ENCODE measurements at places on chromosomes 1 and 21.

GRCh38 chr1:183583466-183583865 is 6.8 kb downstream of the NCF2 start:
- DNase-seq: no peak

DNA sequence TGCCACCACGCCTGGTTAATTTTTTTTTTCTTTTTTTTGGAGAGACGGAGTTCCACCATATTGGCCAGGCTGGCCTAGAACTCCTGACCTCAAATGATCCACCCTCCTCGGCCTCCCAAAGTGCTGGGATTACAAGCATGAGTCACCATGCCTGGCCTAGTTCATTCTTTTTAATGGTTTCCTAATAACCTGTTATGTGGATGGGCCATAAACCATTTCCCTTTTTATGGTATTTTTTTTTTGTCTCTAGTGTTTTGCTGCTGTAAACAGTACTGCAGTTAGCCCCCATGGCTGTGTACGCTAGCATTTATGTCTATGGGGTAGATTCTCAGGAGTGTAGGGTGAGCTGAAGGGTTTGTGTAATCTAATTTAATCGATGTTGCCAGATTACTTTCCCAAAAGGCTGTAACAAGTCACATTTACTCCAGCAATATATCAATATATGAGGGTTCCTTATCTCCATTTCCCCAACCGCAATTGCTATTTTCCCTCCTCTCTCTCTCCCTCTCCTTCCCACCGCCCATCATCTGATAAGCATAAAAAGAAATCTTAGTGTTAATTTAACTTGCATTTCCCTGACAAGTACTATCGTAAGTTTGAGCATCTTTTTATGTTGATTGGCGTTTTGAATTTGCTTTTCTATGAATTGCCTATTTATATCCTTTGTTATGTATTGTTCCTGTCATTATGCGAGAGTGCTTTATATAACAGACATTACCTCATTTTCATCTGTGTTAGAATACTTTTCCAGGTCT is 28.7 kb downstream of the RCSD1 start:
- no peak for DNase-seq

DNA sequence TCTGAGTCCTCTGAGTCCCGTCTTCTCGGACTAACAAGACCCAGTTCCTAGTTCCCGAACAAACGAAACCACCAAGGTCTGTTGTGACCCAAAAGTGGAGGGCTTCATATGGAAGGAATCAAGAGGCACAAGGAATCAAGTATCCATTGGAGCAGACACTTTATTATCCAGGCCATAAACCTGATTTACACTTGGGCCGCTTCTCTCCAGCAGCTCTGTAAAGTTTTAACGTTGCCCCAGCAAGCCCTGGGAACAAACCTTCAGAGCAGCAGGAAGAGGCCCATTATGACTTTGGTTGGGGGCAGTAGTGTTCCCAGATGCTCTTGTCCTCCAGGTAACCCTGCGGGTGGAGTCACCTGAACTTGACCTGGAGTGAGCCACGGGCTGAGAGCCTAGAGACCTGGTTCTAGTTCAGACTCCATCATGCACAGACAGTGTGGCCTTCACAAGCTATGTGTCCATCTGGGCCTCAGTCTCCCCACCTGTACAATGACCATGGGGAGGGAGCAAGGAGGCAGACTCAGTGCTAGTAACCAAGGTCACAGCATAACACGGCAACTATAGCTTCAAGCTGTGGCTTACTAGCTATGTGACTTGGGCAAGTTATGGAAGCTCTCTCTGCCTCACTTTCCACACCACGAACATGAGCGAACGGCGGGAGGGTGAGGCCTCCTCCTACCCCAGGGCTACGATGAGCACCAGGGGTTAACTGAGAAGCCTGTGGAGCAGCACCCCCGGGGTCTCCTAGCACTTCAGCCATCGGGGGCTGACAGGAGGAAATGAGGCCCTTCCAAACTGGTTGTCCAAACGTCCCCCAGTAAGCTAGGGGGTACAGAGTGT is 95.7 kb downstream of the GLIS1 start:
- DNase-seq: no peak

- DNase-seq: no peak
These were observed 13.0 kb downstream of the PTPRC start for GRCh38 chr1:198651650-198652400.

GRCh38 chr1:1796466-1796865 is 18.2 kb upstream of the NADK start:
- DNase-seq: no peak

DNA sequence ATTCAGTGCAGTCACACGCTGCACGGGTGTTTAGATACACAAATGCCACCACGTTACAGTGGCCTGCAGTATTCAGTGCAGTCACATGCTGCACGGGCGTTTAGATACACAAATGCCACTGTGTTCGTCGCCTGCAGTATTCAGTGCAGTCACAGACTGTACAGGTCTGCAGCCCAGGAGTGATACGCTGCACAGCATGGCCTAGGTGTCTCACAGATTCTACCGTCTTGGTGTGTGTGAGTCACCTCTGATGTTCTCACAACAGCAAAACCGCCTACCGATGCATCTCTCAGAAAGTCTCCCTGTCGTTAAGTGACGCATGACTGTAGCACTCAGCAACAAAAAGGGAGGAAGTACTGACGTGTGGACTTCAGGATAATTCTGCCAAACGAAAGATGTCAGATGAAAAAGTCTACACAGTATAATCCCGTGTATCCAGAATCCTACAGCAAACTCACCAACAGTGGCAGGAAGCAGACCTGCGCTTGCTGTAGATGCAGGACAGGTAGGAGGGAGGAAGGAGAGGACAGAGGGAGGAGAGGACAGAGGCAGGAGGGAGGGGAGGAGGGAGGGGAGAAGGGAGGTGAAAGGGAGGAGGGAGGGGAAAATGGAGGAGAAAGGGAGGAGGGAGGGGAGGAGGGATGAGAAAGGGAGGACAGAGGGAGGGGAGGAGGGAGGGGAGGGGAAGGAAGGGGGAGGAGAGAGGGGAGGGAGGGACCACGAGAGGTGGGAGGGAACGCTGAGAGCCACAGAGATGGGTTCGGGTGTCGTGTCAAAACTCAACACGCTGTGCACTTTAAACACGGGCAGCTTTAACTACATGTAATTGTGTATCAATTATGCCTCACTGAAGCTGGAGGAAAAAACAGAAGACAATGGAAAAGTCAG is 36.3 kb upstream of the PCBP3 start:
- DNase-seq: no peak

- no peak for DNase-seq
These were observed 2.9 kb downstream of the CYYR1 start for GRCh38 chr21:26570203-26570602.

- DNase-seq: no peak
These were observed 1338.7 kb upstream of the ADGRL2 start for GRCh38 chr1:80462006-80462405.

DNA sequence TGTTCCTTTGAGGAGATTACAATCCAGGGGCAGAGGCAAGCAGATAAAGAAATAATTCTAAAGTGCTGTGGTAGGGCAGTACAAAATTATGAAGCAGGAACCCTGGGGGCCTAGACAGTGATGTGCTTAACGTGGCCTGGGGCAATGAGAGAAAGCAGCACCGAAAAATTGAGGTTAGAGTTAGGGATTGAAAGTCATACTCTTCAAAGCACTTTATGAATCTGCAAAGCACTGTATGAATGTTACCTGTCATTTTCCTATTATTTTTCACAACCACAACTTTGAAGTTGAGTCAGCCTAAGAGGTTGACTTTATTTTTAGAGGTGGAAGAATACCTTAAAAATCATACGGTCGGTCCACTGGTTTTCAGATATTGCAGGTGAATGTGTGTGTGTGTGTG is 183.4 kb upstream of the NFIA start:
- no peak for DNase-seq

DNA sequence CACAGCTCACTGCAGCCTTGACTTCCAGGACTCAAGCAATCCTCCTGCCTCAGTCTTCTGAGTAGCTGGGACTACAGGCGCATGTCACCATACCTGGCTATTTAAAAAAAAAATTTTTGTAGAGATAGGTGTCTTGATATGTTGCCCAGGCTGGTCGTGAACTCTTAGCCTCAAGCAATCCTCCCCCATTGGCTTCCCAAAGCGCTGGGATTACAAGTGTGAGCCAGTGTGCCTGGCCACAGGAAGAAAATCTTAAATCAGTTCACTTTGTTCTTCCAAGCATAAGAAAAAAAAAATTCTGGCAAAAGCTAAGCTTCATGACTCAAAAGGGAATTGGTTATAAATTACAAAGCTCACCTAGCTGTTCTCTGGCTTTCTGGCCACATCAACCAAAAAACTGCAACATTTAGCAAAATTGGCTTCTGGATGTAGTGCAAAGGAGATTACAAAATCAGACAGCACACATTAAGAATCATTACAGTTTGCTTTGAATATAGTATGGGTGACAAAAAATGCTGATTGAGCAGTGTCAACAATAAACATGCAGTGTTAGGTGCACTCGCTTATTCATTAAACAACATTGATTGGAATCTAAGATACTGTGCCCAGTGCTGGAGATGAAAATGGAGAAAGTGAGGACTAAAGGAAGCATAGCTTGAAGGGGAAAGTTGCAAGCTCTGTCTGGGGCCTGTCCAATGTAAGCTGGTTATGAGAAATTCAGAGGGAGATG is 76.7 kb downstream of the KCTD3 start:
- DNase-seq: no peak

GRCh38 chr1:59043796-59044195 is 253.1 kb upstream of the FGGY start:
- peak; percentile 94 for DNase-seq

GRCh38 chr1:3022511-3022973 is 1.3 kb downstream of the ACTRT2 start:
- DNase-seq: no peak

DNA sequence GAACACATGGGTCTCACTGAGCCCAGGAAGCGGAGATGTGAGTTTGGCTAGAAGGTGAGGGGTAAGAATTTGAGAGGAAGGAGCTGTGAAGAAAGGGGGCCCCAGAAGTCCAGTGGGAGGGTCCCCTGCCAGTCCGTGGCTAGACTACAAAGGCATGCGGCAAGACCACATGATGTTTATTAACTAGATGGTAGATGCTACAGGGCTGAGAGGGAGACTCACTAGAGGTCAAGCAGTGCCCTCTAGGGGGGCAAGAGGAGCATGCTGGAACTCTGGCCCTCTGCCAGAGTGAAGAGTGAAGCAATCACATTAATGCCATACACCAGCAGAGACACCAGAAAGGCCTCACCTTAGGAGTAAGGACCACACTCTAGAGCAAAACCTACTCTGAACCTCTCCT is 12.2 kb downstream of the KIAA0319L start:
- DNase-seq: peak; percentile 26

- no peak for DNase-seq
These were observed 25.6 kb downstream of the AK2 start for GRCh38 chr1:33010932-33011731.

- DNase-seq: no peak
These were observed 26.7 kb downstream of the PODN start for GRCh38 chr1:53088616-53089300.

DNA sequence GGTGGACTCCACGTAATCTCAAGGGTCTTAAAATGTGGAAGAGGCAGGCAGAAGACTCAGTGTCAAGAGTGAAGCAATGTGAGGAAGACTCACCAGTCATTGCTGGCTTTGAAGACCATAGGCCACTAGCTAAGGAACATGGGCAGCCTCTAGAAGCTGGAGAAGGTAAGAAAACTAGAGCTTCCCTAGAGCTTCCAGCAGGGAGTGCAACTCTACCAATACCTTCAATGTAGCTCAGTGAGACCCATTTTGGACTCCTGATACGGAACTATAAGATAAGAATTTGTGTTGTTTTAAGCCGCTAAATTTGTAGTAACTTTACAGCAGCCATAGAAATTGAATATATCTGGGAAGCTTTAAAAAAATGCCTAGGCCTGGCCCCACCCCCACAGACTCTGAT is 18.9 kb downstream of the METTL13 start:
- no peak for DNase-seq

GRCh38 chr1:87144316-87144895 is 184.3 kb upstream of the LMO4 start:
- DNase-seq: no peak

GRCh38 chr1:239676522-239677273 is 290.3 kb downstream of the CHRM3 start:
- DNase-seq: no peak

- DNase-seq: peak; percentile 87
These were observed 76.6 kb downstream of the NDUFS5 start for GRCh38 chr1:39102537-39103327.

- no peak for DNase-seq
These were observed 3.5 kb downstream of the EPHX1 start for GRCh38 chr1:225813214-225813964.

- no peak for DNase-seq
These were observed 179.2 kb upstream of the TMEM51 start for GRCh38 chr1:14974361-14974760.

DNA sequence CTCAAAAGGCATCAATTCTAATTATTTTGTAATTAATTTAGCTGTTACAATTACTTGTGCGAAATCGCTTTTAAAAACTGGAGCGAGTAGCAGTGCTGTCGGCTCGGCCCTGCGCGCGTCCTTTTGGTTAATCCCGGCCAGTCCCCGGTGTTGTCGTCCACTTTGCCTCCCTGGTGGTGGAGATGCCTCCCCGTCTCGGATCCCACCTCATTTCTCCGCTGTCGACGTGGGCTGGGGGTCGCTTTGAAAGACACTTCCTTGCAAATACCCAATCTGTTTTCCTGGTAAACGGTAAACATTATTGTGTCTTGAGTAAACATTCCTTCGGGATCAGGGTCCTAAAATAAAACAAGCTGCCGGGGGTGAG is 3.7 kb downstream of the FOXD3 start:
- no peak for DNase-seq

DNA sequence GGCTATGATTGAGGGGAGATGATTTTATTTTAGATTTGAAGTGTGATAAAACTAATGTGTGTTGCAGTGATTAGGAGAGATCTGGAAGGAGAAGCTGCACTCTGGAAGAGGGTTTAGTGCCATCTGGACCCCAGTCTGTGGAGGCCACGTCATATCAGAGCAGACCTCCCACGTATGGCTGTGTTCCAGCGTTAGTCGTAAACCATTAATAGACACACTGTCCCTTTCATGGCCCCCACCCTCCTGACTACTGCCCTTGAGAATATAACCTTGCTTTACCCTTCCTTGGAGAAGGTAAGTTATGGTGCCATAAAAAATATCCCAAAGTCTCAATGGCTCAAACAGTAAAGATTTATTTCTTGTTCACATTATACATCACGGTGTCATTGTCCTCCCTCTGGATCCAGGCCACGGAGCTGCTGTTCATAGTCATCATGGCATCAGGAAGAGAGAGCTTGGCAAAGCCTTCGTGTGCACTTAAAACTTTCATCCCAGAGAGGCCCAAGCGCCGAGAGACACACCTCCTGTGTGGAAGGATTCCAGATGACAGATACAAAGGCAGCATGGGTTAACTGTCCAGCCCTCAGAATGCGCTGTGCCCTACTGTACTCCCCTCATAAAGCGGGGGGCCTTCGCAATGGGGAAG is 33.2 kb downstream of the RHOU start:
- DNase-seq: peak; percentile 67

DNA sequence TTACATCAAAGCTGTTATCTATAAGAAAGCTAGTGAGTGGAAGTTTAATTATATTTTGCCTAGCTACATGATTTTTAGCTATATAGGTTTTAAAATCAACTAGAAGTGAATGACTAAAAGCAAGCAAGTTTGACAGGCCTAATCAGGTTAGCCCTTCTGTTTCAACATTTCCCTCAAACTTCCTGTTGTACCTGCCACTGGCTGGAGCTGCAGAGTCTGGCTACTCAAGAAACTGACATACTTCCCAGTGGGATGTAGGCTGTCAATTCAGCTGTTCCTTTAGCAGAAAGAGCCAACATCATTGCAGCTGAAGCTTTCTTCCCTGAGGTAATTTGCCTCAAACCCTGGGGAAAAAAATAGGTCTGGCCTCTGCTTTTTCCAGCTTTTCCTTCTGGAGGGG is 87.1 kb upstream of the TNR start:
- no peak for DNase-seq

Measured in kidney glomerular epithelial cell (primary cell).